BJ (cell line): ENCODE measurements at places on chromosomes 4 and X. TPM values are rescaled to one million over a fixed set of nuclear protein-coding genes. Genes with fewer than 3 reads are reported as not detected.

- no peak for DNase-seq
Measured at GRCh38 chr4:40227284-40227683, 30.5 kb downstream of the RHOH start.

XAGE2 gene
- polyA plus RNA-seq, result not detected in 2 replicates

DNA sequence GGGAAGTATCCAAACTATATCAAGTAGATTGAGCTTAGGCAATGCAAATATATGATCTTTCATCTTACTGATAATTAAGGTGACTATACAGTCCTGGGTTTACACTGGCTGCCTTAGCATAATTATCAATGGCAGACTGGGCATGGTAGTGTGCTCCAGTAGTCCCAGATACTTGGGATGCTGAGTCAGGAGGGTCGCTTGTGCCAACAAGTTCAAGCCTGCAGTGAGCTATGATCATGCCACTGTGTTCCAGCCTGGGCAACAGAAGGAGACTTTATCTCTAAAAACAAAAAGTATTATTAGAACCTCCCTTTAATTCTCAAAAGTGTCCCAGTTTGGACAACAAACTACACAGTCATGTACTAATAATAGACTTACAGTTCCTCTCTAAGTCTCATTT lies 99.4 kb upstream of the RASGEF1B start:
- no peak for DNase-seq

GRCh38 chrX:103565752-103566151 lies 19.6 kb upstream of the TCEAL4 start:
- DNase-seq, result peak; percentile 32

DNA sequence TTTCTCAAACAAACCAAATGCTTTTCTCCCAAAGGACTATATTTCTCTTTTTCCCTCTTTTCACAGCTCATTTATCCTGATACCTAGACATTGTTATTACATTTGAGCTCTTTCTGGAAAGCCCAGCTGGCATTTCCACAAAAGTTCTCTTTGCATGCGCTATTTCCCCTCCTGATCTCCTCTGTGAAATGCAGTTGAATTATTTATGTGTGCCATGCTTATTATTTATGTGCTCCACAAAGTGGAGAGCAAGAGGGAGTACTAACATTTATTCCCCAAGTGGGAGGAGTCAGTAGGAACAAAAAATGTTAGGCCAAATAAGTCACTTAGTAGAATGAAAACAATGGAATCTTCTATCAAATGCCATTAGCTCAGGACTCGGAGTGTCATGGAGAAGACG lies 626.6 kb upstream of the IGFBP7 start:
- DNase-seq, result no peak

BMPR1B gene
- 0.07 and 0.16 TPM in 2 replicates for polyA plus RNA-seq

- no peak for DNase-seq
Measured at GRCh38 chrX:14274691-14275090, 245.0 kb upstream of the GEMIN8 start.

SPANXB1 gene
- polyA plus RNA-seq, result not detected in 2 replicates

- no peak for DNase-seq
Measured at GRCh38 chr4:153524682-153525081, 58.5 kb downstream of the TMEM131L start.

DNA sequence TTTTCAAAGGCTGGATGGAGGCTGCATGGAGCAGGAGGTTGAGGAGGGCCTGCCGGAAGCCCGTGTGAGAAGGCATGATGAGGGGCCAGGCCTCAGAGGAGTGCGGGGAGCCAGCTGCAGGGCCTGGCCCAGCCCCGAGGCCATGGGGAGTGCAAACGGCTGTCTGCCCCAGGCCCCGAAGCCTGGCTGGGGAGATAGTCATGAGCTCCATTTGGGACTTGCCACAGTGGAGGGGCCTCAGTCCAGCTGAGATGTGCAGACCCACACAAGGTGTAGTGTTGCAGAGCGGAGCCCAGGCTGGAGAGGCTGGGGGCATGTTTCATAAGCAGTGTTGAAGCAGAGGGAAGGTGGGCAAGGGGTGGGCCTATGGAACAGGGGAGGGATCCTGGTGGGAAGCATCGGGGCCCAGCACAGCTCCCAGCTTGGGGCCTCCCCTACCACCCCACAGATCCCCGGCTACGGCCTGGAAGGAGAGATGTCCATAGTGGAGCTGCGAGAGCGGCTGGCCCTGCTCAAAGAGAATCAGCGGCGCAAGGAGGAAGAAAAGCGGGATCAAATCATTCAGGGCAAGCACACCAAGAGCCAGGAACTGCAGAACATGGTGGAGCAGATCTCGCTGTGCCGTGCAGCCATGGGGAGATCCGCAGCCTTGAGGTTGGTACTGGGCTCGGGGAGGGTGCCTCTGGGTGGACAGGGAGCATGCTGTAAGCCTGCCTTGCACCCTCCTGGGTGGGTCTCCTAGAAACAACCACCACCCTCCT lies 9.1 kb upstream of the RNF4 start:
- DNase-seq, result no peak

KCND1 gene
- polyA plus RNA-seq, result 0.51 and 0.83 TPM in 2 replicates

DNA sequence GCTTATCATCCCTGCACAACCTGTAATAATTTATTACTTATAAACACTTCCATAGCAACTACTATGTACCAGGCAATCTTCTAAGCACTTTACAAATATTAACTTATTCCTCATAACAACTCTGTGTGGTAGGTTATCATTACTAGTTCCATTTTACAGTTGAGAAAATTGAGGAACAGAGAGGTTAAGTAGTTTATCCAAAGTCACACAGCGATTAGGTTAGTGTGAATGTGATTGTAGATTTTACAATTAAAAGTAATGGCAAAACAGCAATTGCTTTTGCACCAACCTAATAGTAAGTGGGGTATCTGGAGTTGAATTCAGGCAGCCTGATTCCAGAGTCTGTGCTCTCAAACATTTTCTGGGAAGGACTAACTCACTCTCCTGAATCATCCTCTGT lies 348.9 kb downstream of the NKX6-1 start:
- no peak for DNase-seq

IGSF1 gene
- polyA plus RNA-seq, result not detected in 2 replicates

APLN gene
- 0.09 and 0.11 TPM in 2 replicates for polyA plus RNA-seq

AGA gene
- polyA plus RNA-seq, result 102 and 120 TPM in 2 replicates

DNA sequence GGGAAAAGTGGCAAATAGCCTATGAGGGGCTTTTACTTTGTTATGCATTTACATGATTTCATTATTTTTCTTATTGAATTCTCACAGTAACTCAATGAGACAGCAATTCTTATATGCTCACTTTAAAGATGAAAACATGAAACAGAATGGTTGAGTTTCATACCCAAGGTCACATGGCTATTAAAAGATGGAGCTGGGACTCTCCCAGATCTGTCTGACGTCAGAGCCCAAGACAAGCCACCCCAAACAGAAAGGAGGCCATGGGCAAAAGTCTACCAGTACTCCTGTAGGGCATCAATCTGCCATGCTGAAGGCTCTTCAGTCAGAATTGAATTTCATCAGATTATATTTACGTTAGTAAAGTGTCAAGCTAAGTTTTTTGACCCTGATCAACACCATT lies 13.2 kb downstream of the HSD17B11 start:
- DNase-seq, result no peak

DNA sequence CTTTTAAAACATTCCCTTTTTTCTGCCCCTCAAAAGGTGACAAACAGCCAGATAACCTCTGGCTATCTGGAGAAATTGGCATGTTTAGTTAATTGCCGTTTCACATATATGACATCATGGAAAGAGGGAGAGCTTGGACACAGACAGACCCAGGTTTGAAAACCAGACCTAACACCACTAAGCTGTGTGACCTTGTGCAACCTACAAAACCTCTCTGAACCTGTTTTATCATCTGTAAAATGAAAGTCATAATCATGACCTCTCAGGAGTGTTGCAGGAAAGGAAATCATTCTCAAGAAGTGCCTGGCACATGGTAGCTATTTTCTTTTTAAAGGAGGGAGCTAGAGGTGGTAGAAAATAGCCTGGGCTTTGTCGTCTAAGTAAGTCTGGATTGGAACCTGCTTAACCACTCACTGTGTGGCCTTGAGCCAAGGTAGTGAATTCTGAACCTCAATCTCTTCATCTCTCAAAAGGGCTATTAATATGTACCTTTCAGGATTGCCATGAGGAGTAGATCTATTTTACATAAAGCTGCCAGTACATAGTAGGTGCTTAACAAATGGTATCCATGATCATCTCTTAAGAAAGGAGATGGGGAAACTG lies 363.5 kb downstream of the BCOR start:
- DNase-seq, result no peak

DNA sequence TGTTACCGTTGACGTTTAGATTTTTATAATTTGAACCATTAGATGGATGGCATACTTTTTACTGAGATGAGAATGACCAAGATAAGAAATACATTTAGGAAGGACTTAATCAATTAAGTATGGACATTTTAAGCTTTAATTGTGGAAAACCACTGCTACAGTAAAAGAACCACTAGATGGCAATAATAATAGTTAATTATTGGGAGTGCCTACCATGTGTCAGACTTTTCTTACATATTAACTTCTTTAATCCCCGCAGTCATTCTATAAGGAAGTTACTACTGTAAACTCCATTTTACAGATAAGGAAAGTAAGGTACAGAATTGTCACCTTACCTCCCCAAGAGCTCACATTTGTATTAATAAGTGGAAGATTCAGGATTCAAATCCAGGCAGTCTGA lies 48.5 kb upstream of the MYOZ2 start:
- DNase-seq, result no peak

GRCh38 chr4:94551643-94552564 lies 100.2 kb downstream of the PDLIM5 start:
- no peak for DNase-seq

GRCh38 chr4:102222838-102223409 lies 122.4 kb downstream of the SLC39A8 start:
- DNase-seq, result no peak

TLR3 gene
- 0.44 and 0.98 TPM in 2 replicates for polyA plus RNA-seq

- no peak for DNase-seq
Measured at GRCh38 chrX:1444561-1445500, 7.9 kb downstream of the ASMTL start.

DNA sequence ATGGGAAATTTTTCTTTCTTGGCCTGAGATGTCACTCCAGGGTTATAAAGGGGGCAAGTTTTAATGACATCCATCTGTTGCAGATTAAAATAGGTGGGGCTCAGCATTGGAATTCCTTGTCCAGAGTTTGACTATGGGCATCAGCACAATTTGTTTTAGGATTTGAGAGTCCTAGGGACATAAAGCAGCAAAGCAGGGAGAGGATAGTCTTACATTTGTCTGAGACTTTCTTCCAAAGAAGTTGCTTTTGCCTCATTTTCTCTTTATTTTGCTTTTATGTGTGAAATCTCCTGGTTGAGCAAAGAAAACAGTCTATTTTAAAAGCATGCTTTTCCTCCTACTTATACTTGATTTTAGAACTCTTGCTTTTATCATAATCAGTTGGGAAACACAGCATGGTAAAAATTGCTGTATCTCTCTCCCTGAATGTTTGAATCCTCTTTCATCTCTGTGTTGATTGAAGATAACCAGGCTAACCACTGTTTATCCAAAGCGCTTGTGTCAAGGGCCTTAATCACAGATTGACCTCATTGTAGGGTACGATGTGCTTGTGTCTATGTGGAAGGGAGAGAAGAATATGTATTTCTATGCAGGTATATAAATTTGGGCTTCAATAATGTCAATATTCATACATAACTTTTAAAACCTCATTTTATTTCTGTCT lies 121.5 kb downstream of the ANK2 start:
- DNase-seq, result no peak

DNA sequence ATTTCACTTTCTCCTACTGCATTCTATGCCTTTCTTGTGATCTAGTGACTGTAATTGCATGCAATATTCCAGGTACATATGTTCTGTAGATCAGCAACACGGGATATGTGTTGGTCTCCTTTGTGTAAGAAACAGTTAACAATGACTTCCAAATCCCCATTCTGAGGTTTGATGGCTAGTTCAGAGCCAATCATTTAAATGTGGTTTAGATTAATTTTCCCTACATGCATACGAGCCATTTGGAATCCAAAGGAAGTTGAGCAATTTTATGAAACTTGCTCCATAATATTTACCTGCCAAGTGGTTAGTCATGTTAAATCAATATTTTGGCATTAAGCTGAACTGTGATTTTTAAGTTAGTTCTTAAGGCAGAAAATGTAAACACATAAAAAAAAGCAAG lies 172.8 kb upstream of the DCAF12L2 start:
- no peak for DNase-seq

DNA sequence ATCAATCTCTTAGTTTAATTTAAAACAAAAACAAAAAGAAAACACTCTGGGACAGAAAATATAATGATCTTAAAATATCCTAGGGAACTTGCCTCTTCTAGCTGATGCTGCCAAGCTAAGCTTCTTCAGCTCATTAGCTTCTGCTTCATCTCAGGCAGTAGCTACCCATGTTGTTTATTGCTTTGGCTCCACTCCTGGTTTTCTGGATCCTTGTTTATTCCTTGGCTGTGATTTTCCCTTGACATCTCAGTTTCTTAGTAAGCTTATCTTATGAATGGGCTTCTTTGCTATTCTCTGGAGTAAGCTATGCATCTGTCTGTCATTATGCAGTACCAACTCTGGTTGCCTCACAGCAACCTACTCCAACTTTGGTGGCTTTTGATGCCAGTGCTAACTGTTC lies 5.1 kb upstream of the MTHFD2L start:
- DNase-seq, result no peak
